ENCODE measurements at places on chromosomes 2 and 18.

DNA sequence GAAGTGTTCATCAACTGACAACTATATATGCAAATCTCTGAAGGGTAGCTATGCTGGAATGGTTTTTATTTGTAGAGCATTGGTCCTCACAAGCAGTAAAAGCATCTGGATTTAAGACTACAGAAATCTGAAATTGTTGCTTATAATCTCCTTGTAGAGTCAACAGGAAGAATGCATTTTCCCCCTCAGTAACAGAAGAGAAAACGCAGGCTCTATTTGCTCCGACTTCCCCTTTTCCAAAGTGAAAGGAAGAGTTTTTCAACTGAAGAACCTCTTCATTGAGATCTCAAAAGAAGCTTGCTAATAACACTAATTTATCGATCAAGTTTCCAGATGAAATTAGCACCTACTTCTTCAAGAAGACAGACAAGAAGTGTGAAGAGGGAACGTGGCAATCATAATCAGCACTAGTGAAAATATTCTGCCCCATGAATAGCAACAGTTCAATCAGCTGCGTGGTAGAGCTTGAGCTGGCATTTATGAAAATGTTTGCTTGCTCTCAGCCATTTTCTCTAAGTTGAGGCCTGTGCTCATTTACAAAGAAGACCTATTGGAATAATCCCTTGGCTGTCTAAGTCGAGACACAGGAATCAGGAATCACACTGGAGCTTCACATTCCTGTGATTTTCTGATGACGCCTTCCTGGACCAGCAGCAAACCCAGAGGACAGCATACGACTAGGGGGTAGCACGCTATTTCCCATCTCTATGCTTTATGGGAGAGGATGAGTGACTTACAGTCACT lies 43.7 kb downstream of the TGIF1 start:
- no peak for DNase-seq

DNA sequence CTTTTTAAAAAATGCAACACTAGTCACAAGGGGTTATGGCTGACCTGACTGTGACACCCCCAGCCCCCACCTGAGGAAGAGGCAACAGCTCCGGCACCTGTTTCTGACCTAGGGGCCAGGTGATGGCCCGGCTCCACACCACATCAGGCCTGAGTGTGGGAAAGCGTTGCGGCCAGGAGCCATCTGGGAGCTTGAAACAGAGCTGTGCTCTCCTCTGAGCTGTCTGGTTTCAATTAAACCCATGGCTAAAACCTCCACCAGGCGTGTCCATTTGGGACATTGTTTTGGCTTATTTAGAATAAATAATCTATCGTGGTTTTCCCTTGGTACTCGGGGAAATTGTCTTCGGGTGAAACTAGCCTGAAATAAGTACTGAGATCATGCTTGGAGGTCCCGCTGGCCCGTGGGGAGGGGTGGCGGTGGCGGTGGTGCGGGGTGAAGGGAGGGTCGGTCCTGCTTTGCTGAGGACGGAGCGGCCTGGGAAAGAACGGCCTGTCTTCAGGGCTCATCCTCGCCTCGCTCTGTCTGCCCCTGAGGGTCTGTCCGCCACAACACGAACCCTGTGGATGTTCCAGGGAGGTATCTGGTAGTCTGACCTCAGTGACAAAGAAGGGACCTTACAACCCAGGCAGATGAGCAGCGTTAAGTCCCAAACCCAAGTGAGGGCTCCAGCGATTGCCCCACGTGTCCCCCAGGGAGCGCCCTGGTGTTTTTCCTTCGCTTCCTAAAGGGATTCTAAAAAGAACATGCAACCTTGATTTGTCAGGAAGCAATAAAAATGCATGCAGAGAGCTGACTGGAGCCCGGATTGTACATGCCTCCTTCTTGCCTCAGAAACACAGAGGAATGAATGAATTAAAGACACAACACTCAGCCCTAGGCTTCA lies 58.7 kb downstream of the IL1RL2 start:
- no peak for DNase-seq

- DNase-seq = no peak
Measured at GRCh38 chr2:231531883-231532755, 1.9 kb upstream of the NMUR1 start.

- no peak for DNase-seq
Measured at GRCh38 chr2:234163510-234164045, 113.1 kb downstream of the SPP2 start.

- no peak for DNase-seq
Measured at GRCh38 chr2:220499225-220499624, 871.8 kb downstream of the SLC4A3 start.

- no peak for DNase-seq
Measured at GRCh38 chr2:17299891-17300540, 218.2 kb downstream of the RAD51AP2 start.

GRCh38 chr2:148279216-148279615 lies 258.3 kb downstream of the MBD5 start:
- DNase-seq = no peak

DNA sequence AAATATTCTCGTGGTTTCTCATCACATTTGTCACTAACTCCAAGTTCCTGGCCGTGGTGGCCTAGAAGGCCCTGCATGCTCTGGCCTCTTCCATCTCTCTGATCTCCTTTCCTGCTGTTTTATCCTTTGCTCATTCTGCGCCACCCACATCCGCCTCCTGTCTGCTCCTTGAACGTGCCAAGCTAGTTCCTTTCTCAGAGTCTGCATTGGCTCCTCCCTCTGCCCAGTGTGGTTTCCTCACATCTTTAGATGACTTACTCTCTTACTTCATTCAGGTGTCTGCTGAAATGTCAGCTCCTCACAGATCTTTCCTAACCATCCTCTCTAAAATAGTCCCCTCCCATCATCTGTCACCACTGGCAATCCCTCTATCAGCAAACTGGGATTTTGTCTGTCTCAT lies 158.6 kb upstream of the RBMS1 start:
- DNase-seq = no peak

DNA sequence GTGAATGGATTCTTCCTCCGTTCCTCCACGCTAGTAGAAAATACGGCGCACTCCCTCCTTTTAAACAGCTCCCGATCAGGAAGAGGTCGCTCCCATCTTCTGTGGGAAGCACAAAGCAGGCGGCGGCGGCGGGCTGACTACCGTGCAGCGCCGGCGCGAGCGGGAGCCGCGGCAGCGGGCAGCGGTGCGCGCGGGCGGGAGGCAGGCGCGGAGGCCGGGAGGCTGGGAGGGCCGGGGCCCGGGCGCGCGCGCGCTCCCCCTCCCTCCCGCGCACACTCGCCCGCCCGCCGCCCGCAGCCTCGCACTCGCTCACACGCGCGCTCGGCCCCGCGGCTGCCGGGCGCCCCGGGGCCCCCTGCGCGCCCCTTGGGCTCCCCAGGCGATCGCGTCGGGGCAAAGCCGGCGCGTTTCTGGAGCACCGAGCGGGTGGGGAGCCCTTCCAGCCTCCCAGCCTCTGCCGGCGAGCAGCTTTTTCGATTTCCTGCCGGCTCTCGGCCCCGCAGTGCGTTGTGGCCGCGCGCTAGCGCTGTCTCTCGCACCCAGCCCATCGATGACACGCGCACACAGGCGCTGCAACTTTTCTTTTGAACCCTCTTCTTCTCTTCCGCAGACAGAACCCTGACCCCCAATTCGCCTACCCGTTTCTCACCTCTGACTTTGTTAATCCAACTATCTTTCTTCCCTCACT lies at the start of gene SLC8A1:
TSS of gene SLC8A1 (minus strand) at position 173 of the 688 bp plus-strand sequence.
- DNase-seq = peak; percentile 42

GRCh38 chr2:6081955-6082624 lies 389.9 kb downstream of the SOX11 start:
- DNase-seq = no peak

DNA sequence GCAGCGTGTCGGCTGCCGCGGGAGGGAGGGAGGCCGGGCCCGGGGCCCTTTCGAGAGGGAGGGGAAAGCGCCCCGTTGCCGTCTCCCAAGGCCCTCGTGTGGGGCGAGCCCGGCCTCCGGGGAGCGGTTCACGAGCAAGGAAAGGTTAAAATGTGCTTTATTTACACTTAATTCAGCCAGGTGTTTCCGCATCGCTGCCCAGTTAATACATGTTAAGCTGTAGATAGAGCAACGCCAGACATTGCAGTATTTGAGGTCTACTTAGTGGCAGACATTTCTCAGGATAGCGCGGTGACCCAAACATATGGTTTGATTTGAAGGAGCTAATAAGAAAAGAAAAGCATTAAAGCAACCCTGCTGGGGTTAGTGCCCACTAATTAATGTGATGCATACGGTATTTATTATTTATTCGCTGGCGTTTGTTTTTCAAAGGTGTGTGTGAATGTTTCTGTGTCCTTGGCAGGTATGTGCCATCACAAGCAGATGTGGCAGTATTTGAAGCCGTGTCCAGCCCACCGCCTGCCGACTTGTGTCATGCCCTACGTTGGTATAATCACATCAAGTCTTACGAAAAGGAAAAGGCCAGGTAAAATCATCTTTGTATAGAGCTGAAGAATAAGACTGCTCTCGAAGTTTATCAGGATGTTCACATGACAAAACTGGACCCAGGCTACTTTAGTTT lies 571 bp downstream of the EEF1B2 start:
- DNase-seq = no peak

DNA sequence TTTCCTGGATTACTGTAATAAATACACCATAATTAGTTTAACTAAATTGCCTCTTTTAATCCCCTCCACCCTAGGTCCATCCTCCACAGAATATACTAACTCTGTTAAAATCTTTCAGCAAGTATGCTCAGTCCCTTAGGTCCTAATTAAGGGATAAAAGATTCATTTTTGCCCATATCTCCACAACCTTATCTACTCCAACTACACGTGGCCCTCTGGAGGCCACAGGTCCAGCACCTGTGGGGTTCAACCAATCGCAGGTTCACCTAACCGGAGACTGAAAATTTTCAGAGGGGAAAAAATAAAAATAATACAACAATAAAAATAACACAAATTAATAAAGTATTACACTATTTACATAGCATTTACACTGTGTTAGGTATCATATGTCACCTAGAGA lies 86.4 kb downstream of the MAP4K3 start:
- DNase-seq = no peak

GRCh38 chr2:208406474-208407451 lies at the start of gene PTH2R:
Gene PTH2R, plus strand, starts transcription at chr2:208406792. Its CDS starts 252 bp downstream, at chr2:208407044.
- DNase-seq = no peak

- DNase-seq = no peak
Measured at GRCh38 chr2:64914735-64915509, 74.3 kb upstream of the SLC1A4 start.

- no peak for DNase-seq
Measured at GRCh38 chr2:196200557-196200956, 29.2 kb upstream of the STK17B start.

DNA sequence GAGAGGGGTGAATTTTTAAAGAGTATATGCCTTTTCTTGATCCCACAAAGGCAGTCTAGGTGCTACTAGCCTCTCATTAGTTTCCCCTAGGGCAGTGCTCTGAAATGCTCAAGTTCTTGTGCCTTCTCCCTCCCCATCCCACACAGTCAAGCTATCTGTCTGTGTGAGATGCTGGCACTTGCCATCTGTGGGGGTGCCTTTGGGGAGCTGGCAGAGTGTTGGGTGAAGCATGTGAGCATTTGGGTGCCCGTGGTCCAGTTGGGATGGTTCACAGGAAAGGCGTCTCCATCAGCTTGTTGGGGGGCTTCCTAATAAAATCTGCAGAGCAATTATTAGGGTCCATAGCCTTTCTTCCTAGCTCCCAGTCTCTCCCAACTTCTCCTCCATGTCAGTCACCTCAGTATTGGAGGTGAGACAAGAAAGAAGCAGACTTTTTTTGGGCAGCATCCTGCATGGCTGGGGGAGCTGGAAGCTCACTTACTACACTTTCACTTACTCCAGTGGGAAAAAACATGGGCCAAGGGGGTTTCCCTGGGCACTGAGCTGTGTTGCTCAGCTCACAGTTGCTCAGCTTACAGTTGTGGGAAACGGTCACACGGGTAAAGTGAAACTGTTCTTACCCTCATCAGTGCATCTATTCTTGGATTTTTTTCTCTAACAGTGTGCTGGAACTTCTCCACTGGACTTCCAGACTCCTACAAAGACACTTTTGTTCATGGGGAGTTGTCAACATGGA lies 29.3 kb downstream of the COLEC11 start:
- no peak for DNase-seq

- peak; percentile 87 for DNase-seq
Measured at GRCh38 chr2:177618255-177619253, 226.0 kb downstream of the AGPS start.

- DNase-seq = no peak
Measured at GRCh38 chr2:102250278-102250821, 61.0 kb upstream of the IL1RL1 start.

DNA sequence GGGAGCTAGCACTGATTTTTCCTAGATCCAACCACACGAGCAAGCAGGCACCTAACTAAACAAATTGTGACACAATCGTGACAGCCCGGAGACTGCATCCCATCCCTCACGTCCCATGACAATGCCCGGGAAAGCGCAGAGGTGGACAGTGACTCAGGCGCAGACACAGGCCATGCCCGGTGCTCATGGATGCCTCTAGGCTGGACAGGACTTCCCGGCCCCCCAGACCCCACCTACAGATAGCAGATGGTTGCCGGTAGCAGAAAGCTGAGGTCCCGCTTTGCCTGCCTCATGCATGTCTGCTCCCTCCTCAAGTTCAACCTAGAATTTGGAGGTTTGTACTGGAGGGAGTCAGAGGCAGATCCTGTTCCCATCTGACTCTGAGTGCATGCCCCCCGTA lies 81.0 kb downstream of the TPO start:
- DNase-seq = no peak

DNA sequence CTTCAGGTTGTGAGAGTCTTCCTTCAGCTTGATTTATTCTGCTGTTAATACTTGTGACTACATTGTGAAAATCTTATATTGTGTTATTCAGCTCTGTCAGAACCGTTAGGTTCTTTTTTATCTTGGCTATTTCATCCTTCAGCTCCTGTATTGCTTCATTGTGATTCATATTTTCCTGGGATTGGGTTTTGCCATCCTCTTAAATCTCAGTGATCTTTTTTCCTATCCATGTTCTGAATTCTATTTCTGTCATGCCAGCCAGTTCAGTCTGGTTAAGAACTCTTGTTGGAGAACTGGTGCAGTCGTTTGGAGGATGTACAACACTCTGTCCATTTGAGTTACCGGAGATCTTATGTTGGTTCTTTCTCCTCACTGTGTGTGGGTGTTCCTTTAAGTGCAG lies 19.1 kb downstream of the MSTN start:
- DNase-seq = no peak

GRCh38 chr2:231489990-231490389 lies 25.7 kb upstream of the NCL start:
- no peak for DNase-seq

Measured in cerebellar cortex (tissue), 1 donor.